Stimulated activated CD8-positive, alpha-beta memory T cell treated with anti-CD3 and anti-CD28 coated beads, Interleukin-7, amount 100 ng/mL, for 48 hours (primary cell): ENCODE measurements at places on chromosomes 6 and 20.

DNA sequence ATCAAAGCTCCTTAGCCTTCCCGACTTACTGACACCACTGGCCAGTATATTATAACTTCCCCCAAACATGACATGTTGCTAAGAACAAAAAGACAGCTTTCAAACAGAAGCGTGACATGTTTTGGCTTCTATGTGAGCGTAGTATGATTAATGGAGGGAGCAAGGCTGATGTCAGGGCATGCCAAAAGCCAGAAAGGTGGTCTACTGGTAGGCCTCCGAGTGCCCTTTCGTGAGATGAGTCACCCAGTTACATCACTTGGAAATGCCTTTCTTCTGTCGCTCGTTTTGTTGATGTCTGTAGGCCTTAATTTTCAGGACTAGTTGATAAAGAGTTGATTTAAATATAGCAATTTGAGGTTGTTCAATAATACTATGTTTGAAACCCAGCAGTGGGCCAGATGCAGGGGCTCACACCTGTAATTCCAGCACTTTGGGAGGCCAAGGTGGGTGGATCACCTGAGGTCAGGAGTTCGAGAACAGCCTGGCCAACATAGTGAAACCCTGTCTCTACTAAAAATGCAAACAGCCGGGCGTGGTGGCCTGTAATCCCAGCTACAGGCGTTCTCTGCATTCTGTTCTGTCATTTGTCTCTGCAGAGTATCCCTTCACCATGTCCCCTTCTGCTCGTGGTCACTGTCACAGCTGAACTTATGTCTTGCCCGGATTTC, 53.3 kb downstream of the CNKSR3 start:
- DNase-seq, result no peak

GRCh38 chr6:14656649-14657048, 539.1 kb downstream of the CD83 start:
- DNase-seq, result no peak

DNA sequence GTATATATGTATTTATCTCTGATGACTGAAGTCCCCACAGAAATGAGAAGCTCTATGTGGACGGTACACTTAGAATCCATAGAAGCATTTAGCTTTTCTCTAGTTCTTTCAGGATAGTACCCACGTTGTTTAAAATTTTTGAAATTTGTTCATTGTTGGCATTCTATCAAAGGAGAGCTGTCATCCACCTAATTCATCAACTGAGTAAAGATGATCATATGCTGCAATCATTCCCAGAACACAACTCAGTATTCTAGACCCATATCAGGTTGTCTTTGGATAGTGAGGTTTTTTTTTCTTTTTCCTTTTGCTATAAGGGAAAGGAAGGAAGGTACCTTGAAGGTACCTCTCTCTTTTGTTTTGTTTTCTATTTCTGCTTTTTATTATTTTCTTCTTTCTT, 9.3 kb downstream of the SERAC1 start:
- DNase-seq, result no peak

- DNase-seq, result no peak
These were observed 59.2 kb upstream of the FOXO3 start for GRCh38 chr6:108501559-108501958.

DNA sequence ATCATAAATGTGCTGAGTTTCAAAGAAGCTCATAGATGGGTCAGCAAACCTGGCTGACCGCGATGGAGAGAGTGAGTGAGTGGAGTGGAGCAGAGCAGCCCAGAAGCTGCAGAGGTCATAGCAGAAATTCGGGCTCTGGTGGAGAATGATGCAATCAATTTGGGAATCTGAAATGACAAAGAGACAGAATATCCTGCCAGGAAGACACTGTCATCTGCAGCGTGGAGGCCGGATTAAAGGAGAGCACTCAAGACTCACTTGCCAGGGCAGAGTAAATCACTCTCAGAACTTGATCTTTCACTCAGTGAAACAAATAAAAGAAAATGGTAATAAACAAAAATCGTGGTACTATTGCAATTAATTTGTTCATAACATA, 109.6 kb upstream of the RREB1 start:
- no peak for DNase-seq

GRCh38 chr6:91352321-91352720, 765.4 kb upstream of the MAP3K7 start:
- no peak for DNase-seq

DNA sequence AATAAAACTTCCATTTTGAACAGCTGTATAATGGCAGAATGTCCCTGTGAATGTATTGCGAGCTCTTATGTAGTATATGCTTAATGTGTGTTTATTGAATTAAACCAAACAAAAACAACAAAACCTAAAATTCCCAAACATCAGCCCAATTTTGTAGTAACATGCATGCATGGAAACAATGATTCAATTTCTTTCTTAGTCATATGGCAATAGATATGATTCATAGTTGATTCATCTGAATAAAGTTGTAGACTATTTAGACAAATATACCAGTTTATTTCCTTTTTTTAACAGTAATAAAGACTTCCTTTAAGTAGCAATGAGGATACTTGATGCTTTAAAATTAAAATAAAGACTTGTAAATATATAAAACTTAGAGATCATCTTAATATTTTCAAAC, 670.6 kb downstream of the CD109 start:
- DNase-seq, result no peak

DNA sequence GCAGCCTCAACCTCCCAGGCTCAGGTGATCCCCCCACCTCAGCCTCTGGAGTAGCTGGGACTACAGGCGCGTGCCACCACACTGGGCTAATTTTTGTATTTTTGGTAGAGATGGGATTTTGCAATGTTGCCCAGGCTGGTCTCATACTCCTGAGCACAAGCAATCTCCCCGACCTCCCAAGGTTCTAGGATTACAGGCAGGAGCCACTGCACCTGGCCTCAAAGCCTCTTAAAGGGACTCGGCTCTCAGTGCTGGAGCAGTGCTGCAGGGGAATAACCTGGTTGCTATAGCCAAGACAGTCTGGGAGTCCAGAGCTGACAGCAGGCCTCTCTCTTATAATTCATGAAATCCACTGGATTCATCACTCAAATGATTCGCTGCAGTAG, 17.0 kb downstream of the GHRH start:
- DNase-seq, result no peak

GRCh38 chr6:118316796-118317384, 231.2 kb upstream of the PLN start:
- no peak for DNase-seq

GRCh38 chr6:157223511-157223910, 99.8 kb downstream of the TMEM242 start:
- no peak for DNase-seq

DNA sequence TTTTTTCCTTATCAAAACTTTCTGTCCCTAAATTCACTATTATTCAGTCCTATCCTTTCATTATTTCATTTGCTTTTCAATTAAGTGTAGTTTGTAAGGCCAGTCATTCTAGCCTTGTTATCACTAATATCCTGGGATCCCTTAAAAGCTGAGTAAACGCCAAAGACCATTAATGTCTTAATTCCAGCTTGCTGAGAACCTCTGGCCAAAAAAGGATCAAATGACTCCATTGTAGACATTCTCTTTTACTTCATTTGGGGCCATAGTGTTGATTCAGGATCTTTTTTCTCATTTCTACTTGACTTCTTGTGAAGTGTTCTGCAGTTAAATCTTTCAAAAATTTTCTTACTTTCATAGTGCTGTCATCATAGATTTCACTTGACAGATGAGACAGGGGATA, 379.7 kb downstream of the LAMA2 start:
- DNase-seq, result no peak

DNA sequence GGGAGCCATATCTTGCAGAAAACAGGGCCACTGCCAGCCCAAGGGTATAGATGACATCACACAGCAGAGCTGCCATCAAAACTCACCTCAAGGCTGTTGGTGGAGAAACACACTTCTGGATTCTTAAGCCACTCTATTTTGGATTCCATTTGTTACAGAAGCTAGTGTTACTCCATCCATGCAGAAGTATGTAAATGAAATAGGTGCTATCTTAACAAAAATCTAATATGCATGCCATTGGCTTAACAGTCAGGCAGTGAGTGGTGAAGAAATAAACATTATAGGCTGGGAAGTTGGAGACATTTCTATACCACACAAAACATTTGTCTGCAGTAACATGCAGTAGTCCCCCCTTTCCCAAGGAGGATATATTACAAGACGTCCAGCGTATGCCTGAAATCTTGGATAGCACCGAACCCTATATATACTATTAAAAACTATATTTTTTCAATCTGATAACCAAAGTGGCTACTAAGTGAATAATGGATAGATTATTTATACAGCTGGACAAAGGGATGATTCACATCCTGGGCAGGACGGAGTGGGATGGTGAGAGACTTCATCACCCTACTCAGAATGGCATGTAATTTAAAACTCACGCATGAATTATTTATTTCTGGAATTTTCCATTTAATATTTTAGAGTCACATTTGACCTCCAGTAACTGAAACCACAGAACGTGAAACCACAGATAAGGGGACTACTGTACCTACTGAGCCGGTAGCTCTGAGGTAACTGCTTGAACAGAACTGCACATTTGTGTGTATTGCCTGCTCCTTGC, 160.0 kb upstream of the PLN start:
- no peak for DNase-seq

DNA sequence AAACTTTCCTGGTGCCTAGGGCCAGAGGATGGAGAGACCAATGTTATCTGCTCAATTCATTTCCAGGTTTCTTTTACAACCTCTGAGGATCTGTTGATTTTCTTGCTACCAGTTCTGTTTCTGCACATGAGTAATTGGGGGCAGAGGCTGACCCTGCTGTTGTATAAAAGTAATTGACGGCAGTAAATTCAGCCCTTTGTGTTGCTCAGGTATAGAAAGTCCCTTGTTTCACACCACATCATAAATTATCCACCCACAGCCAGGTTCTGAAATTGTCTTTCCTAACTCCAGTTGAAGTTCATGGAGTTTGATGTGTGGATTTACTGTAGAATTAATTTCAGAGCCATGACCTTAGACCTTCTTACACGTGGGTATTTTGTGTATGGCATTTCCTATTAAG, 107.4 kb upstream of the GRIK2 start:
- no peak for DNase-seq

DNA sequence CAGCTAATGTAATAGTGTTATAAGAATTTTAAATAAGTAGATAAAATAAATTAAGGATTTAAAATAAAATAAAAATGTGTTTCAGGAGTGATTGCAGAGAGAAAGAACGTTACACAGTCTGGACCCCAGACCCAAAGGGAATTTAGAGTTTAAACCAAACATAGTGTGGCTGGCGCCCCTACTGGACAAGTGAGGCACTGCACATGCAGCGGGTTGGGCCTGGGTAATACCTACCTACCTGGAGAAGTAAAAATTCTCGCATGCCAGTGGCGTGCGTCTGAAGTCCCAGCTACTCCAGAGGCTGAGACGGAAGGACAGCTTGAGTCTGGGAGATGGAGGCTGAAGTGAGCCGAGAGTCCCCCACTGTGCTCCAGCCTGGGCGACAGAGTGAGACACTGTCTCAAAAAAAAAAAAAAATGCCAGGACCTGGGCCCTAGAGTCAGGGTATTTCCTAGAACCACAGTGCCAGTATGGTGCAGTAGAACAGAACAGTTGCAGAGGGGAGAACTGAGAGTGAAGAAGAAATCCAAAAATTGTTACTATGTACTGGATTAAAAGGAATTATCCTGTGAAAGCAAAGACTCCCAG, 71.4 kb upstream of the TCF21 start:
- no peak for DNase-seq

GRCh38 chr6:132651062-132651461, 7.9 kb downstream of the TAAR1 start:
- no peak for DNase-seq

DNA sequence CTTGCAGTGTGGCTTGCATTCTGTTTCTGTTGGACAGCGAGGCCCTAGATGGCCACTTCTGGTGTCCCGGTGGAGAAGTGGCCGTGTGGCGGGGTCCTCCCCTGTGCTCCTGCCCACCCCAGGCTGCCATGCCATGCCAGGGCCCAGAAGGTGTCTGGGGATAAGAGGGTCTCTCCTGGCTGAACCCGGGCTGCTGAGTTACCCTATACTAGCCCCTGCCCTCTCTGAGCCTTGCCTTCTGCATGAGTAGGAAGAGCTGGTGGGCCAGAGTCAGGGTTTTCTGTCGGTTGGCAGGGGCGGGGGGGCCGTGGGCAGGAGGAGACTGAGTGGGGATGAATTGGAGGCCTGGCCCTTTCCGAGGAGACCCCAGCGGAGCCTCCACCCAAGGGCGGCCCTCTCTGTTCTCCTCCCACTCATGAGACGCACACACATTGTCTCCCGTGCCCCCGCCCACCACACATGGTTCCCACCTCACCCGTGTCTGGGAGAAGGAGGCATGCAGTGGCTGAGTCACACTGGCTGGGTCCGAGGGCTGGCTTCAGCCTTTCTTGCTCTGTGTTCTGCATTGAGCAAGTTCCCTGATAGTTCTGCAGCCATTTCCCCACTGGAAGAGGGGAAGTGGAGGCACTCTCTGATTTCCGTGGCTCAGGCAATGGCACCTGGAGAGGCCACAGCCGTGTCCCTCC, 24.6 kb downstream of the VSTM2L start:
- no peak for DNase-seq

DNA sequence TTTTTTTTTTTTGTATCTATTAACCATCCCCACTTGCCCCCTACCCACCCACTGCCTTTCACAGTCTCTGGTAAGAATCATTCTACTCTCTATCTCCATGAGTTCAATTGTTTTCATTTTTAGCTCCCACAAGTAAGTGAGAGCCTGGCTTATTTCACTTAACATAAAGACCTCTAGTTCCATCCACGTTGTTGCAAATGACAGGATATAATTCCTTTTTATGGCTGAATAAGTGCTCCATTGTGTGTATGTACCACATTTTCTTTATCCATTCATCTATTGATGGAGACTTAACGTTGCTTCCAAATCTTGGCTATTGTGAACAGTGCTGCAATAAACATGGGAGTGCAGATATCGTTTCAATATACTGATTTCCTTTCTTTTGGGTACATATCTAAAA, 328.5 kb downstream of the BTBD9 start:
- no peak for DNase-seq

DNA sequence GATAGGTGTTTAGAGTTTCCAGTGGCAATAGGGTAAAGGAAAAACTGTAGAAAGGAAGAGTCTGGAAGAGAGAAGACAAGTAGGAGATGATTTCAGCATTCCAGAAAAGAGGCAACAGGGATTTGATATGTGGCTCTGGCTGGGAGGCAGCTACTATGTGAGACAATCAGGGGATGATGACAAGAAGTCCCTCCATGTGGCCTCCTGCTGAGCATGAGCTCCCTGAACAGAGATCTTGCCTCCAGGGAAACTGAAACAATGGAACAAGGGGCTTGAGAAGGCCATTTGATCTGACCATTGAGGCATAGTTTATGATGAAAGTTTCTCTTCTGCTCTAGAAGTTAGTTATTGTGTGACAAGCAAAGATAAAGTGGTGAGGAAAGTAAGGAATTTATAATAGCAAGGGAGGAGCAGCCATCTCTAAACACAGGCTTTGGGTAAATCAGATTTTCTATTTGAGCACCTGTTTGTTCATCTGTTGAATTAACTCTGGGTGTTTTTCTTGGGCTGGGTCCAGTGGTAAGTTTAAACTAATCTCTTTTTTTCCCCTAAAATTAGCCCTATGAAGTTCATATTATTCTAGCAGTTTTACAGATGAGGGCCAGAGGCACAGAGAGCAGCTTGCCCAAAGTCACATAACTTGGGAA, 3.0 kb upstream of the GPX5 start:
- no peak for DNase-seq

GRCh38 chr6:141463237-141463977, 669.3 kb upstream of the GJE1 start:
- DNase-seq, result no peak
